ENCODE measurements at places on chromosomes 6 and 20. TPM values are rescaled to one million over a fixed set of nuclear protein-coding genes. Genes with fewer than 3 reads are reported as not detected.

The BHLHE23 gene
- not detected for total RNA-seq

The SSR1 gene
- total RNA-seq: 247 TPM

The DOK5 gene
- 0.92 TPM for total RNA-seq

The SYNGAP1 gene
- total RNA-seq: 18.1 TPM

The ABHD16B gene
- not detected for total RNA-seq

The METTL24 gene
- 3.6 TPM for total RNA-seq

The MDFI gene
- total RNA-seq: 25.9 TPM
